B cell (primary cell): ENCODE measurements at places on chromosomes 7 and 10.

GRCh38 chr10:52215745-52216361 is 98.2 kb upstream of the DKK1 start:
- peak; percentile 71 for DNase-seq

- no peak for DNase-seq
Observed at GRCh38 chr7:140672382-140673062, at the start of gene ADCK2. Gene ADCK2, plus strand, starts transcription at chr7:140672945. Its CDS starts 386 bp downstream, at chr7:140673331.

- no peak for DNase-seq
Observed at GRCh38 chr10:71600849-71601248, 118.7 kb downstream of the C10orf105 start.

- DNase-seq, result no peak
Observed at GRCh38 chr7:102004848-102005247, 187.4 kb downstream of the CUX1 start.

DNA sequence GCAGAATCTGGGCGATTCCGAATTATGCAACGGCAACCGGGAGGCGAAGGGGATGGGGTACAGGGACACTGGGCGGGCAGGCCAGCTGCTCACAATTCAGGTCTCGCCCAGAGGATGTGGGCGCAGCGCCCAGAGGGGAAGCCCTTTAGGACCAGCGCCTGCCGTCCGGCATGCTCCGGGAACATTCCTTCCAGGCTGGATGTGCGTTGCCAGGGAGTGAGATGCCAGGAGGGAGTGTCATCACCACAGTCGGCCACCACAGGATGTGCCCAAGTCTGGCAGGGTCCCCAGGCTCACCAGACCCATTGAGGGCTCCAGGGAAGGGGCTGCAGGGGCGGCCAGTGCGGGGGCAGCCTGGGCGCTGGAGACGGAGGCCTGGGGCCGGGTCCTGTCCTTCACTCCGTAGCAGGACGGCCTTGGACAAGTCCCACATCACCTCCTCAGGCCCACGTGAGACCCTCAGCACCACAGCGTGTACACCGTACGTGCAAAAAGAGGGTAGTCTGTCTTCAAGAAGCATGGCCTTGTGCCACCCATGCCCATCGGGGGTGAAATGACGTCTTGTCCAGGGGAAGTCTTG is 63.9 kb downstream of the FOXL3 start:
- DNase-seq, result no peak

GRCh38 chr10:26939290-26939961 is 78.7 kb upstream of the ABI1 start:
- no peak for DNase-seq

DNA sequence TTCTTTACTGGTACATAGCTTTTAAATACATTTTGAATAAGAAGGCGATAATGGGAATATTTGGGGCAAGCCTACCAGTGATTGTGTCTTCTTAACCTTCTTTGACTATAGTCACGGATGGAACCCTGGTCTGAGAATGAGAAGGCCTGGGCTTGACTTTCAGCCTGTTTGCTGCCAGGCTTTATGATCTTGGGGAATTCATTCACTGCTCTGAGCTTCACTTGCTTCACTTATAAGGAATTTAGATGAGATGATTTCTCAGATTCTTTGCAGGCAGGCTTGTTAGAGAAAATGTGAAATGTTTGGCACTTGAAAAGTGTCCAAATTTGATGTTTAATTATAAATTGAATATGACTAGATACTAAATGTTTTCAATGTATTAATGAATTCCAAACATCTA is 42.5 kb downstream of the NUP205 start:
- no peak for DNase-seq

DNA sequence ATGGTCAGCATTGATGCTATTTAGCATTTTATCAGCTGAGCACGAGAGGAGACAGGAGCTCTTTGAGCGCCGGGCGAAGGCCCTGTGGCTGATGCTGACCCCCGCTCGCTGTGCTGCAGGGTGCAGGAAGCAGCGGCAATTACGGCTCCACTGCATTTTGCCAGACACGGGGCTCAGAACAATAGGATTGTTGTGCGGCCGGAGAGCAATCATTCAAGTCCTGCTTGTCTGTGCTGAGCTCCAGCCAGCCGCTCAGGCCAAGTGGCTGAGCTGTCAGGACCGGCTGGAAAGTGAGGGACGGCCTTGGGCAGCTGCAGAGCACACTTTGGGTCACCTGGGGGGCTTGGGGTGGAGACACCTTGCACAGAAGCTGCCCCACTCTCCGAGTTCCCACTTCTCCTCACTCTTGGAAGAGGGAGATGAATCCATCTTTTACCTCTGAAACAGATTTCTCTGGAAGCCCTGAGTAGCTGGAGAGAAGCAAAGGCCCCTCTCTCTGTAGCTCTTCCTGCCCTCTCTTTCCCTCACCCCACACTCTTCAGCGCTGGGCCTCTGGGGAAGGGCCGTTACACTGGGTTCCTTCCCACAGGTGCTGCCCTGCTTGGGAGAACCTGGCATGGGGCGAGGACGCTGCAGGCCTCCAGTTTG is 17.3 kb upstream of the ADARB2 start:
- no peak for DNase-seq

- DNase-seq, result no peak
Observed at GRCh38 chr7:44284881-44285541, 40.4 kb downstream of the CAMK2B start.

DNA sequence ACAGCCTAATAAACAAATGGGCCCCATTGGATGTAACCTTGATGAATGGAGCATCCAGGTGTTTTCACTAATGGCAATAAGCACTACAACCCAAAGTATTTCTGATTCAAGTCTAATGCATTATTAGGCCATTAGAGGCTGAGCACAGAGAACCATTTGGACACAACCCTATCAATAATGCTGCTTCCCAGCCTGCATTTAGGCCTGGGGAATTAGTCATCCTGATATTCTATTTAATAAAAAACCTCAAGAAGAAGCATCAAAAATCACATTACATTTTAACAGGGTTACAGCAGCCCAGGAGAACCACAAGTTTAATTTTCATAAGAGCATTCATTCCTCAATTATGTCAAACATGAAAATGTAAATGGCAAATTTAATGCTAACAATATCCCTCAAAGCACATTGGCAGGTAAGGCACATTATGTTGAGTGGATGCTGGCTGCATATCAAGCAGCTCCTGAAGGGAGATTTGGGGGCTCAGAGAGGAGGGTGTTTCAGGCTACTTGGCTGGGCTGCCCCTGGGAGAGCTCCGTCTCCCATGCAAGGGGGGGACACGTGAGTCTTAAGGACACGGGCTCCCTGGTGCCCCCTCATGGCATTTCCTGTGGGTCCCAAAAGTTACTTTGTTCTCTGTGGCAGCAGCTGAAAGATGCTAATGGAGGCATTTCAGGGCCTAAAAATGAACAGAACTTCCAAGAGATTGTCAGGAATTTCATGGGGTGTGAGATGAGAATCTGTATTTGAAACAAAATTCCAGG is 143.4 kb downstream of the HERPUD2 start:
- no peak for DNase-seq

- DNase-seq, result no peak
Observed at GRCh38 chr10:34505338-34505737, 309.8 kb downstream of the PARD3 start.

DNA sequence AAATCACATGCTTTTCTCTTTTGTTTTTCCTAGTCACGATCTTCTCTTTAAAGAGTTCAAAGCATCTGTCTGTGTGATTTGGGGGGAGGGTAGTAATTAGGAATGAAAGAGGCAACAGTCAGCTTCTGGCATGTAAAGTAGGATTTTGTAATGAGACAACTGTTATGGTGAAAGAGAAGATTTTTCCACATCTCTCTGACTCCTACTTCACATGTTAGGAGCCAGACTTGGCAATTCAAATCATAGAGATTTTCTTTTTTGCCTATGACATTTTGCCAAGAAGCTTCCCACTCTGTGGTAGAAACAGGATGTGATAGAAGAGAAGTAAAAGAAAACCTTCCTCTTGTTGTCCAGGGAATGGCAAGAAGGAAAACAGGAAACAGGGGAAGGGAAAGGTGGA is 38.3 kb upstream of the KLHL7 start:
- DNase-seq, result no peak

DNA sequence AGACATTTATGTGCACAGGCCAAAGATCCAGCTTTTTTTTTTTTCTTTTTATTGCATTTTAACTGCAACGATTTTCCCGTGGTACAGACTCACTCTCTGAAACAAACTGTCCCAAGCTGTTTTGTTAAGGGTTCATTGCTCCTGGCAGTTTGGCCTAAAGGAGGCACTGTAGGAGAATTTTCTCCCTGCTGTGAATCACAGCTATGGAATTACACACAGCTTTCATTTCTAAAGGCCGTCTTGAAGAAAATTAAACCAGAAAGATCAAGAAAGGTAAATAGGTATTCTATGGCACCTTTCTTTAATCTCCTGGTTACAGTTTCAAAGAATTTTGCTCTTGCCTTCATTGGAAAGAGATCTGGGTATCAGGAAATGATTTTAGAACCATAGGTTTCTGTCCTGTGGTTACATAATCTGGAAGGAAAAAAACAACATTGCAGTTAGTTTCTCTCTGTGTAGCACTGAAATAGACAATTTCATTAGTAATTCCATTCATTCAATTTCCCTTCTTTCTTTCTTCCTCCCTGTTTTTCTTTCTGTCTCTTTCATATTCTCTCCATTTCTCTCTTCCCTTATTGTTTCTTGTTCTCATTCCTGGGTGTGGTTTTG is 51.2 kb downstream of the PDK4 start:
- DNase-seq, result peak; percentile 26

DNA sequence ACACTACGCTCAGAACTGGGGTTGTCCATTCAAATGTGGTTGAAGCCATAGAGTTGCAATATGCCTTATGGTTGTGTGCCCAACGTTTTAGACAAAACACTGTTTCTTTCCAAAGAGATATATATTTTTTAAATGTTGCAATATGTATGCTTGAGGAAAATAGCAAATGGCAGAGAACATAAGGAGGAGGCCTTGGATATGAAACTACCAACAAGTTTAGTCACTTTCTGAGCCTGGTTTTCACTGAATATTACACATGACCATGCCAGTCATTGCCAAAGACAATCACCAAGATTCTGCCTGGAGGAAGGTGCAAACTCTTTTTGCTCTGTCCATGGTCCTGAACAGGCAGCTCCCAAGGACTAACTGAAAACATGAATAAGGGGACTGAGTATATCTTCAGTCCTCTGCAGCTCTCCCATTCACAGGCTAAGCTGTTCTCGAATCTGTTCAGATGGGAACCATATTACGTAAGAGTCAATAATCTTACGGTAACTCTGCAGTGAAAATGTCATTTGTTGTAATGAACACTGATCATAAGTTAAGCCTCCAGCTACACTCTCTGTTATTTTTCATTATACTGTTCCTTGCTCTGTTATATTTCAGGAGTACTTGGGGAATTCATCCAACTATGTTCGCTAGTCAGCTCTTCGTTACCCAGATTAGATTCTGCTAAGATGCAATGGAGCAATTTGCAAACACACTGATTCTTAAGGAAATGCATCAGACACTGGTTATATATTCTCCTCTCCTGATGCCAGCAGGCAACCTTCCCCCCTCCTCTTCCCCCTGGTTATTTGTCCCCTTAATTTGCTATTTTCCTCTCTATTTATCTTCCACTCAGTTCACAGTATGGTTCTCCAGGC is 90.7 kb upstream of the C1QL3 start:
- DNase-seq, result no peak

- DNase-seq, result peak; percentile 38
Observed at GRCh38 chr7:157000741-157001653, 9.5 kb downstream of the MNX1 start.

DNA sequence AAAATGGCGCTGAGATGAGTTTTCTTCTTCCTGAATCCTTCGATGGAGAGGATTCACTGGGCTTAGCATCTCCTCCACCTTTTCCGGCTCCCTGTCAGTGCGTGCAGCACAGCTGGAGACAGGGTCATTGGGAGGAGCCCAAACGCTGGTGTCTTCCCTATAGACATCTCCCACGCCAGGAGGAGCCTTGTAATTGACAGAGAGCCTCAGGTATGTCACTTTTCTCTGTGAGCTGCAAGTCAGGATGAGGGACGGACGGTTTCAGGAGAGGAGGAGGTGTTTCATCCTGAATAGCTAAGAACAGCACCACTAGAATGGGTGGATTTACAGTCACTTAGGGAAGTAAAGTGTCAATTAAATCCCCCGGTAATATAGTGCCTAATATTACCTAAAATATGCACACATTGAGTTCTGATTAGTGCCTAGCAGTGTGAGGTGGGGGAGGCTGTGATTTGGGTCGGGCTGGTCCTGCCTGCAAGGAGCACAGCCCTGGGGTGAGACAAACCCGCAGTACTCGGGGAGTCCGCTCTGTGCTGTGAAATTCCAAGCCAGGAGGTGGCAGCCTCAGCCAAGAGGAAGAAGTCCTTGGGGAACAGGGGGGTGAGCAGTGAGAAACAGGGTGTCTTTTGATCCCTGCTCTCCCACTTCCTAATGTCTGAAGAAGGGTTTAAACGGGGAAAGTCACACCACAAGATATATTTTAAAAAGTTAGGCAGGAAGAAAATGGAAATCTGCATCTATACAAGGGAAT is 28.2 kb downstream of the IL15RA start:
- DNase-seq, result peak; percentile 19

GRCh38 chr7:37853468-37853867 is 5.1 kb downstream of the NME8 start:
- no peak for DNase-seq

GRCh38 chr7:110387689-110388088 is 703.2 kb upstream of the LRRN3 start:
- DNase-seq, result no peak

DNA sequence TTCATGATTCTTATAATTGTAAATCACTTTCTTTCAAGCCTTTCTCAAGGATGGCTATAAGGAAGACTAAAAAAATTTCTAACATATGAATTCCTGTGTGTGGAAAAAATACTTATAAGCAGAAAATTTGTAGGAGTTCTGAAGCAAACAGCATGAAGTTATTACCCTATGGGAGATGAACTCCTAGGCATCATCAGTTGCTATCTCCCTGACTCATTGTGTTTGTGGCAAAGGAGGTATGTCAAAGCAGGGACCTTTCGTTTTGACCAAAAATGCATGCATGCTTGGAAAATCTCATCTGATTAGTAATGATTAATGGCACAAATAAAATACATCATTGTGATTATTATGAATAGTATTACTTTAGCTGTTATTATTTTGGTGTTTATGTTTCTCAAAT is 59.4 kb downstream of the CALCR start:
- DNase-seq, result no peak

GRCh38 chr7:74197449-74198124 is 12.2 kb upstream of the LAT2 start:
- DNase-seq, result no peak

DNA sequence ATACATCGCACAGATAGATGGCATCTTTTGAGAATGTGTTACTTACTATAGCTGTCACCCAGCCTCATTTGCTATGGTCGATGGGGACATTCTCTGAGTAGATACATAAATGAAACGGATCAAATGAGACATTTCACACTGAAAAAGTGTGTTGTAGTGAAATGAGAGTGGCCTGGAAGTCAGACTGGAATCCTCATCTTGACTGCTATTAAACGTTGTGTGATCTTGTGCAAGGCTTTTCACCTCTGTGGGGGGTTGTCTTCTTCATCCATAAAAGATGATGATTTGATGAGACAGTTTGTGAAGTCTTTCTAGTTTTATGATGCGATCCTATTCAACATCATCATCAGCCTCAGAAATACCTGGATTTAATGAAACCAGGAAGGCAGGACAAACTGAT is 155.4 kb upstream of the MYO3A start:
- DNase-seq, result no peak
